ENCODE measurements at places on chromosomes 12 and 14.

GRCh38 chr12:46915082-46915481, 89.3 kb upstream of the SLC38A4 start:
- DNase-seq = no peak

DNA sequence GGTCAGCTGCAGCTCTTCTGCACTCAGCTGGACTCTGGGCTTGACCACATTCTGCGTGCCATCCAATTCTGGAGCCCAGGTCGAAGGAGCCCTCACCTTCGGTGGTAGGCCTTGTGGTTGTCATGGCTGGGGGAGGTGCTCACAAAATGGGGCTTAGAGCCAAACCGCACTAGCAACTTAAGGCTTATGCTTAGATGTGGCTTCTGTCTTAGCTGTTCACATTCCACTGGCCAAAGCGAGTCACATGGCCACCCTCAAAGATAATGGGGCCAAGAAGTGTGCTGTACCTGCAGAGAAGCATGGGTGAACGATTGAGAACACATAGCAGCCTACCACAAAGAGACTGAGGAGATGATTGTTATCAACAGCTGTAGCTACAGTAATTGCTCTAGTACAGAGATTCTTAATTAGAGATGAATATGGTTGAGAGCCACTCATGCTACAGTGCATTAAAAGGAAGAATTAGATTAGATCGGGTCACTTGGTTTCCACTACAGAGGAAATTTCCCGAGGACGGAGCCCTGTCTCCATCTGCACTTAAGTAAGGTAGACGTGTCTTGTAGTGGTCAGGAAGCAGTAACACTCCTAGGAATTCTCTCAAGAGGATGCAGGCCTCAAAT, 334.6 kb upstream of the FKBP4 start:
- no peak for DNase-seq

GRCh38 chr12:105167346-105167745, 59.8 kb downstream of the WASHC4 start:
- no peak for DNase-seq

GRCh38 chr14:36097356-36097755, 79.2 kb downstream of the PTCSC3 start:
- DNase-seq = no peak

GRCh38 chr12:45389426-45389825, 173.5 kb downstream of the ANO6 start:
- no peak for DNase-seq

DNA sequence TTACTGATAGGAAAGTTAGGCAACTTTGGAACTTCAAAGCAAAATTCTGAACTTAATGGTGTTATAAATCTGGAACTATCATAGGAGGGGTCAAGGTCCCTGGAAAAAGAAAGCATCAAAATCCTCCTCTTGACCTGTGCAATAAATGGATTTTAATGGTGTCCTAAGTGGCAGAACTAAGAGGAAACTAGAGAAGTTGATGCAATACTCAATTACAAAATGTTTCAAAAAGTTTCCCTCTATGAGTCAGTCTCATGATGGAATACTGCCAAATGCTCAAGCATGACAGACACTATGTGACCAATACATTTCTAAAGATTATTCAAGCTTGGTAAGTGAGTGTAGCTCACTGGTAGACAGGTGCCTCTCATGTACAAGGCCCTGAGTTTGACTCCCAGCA, 47.7 kb upstream of the ERGIC2 start:
- peak; percentile 6 for DNase-seq

DNA sequence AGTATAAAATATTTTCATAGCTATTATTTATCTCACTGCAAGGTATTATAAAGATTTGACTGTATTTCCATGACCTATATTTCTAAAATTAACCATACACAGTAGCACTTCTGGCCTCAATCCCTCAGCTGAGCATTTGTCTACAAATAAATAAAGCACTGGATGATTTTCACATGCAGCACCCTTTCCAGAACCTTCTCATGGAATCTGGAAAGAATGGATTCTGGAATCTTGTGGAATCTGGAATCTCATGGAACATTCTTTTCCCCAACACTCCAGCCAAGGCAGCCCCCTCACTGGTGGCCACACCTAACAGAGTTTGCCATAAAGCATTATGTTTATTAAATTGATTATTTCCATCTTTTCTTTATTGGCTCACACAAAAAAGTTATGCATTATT, 199.2 kb downstream of the MSRB3 start:
- no peak for DNase-seq

DNA sequence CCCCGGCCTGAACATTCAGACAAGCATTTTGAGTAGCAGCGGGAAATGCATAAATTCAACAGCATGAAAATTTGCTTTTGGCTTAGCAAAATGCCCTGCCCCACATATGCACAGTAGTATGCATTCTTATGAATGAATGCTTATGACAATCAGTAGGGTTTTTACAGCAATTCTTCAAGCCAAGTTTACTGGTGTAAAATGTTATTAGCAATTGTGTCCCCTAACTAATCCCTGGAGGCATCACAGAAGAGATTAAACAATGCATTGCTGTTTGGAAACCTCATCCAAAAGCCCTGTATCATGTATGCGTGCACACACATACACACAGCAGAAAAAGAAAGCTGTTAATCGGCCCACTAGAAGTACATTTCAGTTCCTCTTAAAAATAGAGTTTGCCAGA, 406.5 kb downstream of the LRIG3 start:
- no peak for DNase-seq

GRCh38 chr14:51328772-51329353, 88.8 kb downstream of the TMX1 start:
- no peak for DNase-seq

DNA sequence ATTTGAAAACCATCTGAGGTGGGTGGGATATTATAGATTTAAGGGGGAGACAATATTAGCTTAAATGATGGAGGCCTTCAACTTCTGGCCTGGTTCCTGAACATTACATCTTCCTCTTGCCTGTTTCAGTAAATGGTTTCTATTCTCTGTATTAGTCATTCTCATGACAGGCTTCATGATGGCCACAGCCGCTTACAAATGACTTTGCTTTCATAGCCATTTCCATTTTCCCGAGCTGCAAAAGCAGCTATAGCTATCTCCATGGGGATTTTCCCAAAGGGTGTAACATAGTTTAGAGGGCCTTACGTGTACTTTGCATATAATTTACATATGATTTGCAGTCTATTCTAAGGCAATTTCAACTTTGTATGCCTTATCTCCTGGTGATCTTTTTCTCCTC, 121.8 kb downstream of the NRXN3 start:
- no peak for DNase-seq

DNA sequence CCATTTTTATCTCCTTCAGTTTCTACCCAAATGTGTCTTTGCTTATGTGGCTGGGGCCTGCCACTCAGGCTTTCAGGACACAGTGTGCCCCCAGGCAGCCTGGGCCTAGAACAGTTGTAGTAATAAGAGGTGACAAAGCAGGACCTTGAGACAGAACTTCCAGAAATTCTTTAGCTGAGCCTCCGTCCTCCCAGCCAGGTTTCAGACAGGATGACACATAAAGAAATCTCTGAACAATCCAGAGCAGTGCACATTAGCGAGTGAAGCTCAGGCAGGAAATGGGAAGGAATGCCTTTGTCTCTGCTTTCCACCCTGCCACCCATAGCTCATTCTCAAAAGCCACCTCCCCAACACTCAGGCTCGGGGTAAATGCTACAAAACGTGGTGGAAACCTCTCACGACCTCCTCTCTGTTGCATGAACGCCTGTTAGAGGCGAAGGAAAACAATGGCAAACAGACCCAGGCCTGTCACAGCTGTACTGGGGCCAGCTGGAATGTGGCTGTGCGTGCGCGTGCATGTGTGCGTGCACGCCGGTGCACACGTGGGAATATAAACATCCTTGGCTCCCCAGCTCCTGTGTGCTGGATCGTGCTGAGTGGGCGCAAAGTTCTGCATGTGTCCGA, 286.7 kb downstream of the ZFP36L1 start:
- no peak for DNase-seq

GRCh38 chr12:3253682-3254275, 176.6 kb downstream of the TSPAN9 start:
- no peak for DNase-seq

DNA sequence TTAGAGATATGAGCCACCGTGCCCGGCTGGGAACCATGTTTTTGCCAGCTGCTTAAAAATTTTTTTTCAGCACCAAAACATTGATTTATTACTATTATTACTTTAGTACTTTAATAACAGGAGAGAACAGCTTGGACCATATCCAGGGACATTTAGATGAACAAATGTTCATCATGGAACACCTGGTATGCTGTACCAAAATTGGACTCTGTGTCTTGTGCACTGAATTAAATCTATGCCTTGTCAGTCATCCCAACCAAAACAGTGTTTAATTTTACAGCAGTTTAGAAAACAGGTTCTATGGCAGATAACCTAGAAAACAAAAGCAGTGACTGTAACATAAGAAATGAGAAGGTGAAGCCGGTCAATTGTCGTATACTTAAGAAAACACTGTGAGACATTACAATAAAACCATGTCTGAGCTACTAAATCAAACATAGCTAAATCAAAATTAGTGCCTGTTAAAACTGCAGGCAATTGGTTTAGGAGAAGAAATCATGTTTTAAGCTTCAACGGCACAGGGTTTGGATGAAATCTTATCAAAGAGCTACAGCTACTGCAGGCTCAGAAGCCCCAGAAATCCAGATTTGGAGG, 58.2 kb upstream of the PYGL start:
- no peak for DNase-seq

- no peak for DNase-seq
These were observed 145.4 kb downstream of the C12orf50 start for GRCh38 chr12:87883806-87884205.

- no peak for DNase-seq
These were observed 77.4 kb downstream of the KCNK13 start for GRCh38 chr14:90139199-90139598.

- no peak for DNase-seq
These were observed 33.8 kb downstream of the SPTB start for GRCh38 chr14:64845878-64846277.

GRCh38 chr12:58888131-58888783, 32.0 kb downstream of the LRIG3 start:
- no peak for DNase-seq

- DNase-seq = no peak
These were observed 465 bp upstream of the FGD4 start for GRCh38 chr12:32398816-32399369.

DNA sequence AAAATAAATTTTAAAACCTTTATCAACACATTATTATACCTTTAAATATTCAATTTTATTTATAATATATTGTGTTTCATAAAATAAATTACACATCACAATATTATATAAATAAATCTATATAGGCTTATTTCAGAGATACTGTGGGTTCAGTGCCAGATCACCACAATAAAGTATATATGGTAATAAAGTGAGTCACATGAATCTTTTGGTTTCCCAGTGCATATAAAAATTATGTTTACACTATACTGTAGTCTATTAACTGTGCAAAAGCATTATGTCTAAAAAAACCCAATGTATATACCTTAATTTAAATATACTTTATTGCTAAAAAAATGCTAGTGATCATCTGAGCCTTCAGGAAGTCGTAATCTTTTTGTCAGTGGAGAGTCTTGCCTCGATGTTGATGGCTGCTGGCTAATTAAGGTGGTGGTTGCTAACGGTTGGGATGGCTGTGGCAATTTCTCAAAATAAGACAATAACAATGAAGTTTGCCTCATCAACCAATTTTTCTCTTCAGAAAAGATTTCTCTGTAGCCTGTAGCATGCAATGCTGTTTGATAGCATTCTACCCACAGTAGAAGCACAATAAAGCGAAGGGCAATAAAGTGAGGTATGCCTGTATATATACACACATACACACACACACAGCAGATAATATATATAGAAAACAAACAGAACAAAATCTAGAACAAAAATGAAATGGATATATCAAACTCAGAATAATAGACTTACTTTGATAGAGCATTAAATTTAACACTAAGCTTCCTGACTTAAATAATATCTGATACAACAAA, 32.4 kb downstream of the CCDC59 start:
- no peak for DNase-seq

- no peak for DNase-seq
These were observed 13.9 kb upstream of the KRT8 start for GRCh38 chr12:52918784-52919183.

DNA sequence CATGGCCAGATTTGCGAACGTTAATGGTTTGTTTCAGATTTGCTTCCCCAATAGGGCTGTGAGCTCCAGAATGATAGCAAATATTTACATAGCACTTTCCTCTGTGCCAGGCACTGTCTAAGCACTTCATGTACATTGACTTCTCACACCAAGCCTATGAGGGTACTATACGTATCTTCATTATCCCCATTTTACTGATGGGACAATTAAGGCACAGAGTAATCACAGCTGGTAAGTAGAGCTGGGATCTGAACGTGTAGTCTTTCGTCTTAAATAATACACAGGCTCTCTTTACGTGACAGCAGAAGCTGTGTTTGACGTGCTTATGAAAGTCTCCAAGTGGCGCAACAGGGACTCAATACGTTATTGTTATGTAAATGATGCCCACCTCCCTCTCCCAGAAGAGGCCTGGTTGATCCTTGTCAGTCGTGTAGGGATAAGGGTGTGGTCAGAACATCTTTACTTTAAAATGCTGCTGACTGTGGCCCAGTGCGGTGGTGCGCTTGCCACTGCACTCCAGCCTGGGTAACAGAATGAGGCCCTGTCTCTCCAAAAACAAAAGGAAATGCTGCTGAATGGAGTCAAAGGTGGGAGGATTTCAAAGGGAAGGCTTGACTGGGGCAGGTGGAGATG, 66.3 kb upstream of the TCL1B start:
- DNase-seq = no peak

- DNase-seq = no peak
These were observed 32.6 kb downstream of the PELI2 start for GRCh38 chr14:56150645-56151345.

DNA sequence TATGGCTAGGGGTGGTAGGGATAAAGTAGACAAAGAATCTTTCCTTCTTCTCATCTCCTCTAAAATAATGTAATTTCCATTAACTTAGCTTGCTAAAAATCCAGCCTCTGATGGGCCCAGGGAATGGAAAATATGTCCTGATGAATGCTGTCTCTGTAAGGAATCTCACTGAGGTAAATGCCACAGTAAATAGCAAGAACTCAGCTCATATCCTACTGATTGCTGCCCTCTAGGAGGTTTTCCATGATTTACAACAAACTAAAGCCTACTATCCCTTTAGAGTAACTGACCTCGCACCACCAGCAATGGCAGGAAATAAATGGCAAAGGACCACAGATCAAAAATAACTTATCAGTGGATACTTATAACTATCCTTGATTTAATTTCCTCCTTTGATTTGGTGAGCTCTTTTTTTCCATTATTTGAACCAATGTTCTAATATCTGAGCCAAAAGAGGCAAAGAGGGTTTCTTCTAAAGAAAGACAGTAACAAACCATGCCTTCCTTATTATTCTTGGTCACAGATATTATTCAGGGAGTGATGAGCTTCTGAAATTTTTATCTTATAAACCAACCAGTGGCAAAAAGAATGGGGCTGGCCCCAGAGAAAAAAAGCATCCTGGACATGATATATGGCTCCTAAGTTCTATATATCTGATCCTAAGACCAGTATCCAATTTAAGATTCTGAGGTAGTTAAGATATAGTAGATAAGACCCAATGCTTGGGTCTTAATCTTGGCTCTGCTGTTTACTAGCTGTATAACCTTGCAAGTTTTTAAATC, 43.8 kb downstream of the SENP1 start:
- DNase-seq = no peak

Measured in CD4-positive, alpha-beta T cell treated with Interleukin-17A for 1 hour (primary cell).